ENCODE measurements at places on chromosomes 6 and 20. TPM values are rescaled to one million over a fixed set of nuclear protein-coding genes. Genes with fewer than 3 reads are reported as not detected.

Gene PAX1
- total RNA-seq: 0.33 TPM

Gene HLA-DRA
- 40.0 TPM for total RNA-seq

Gene PRKN
- 19.5 TPM for total RNA-seq

Gene MYMX
- total RNA-seq: not detected

Gene TNXB
- total RNA-seq: 129 TPM

Gene NRM
- total RNA-seq: 4.3 TPM

Gene SSTR4
- not detected for total RNA-seq

Gene C20orf204
- 1.0 TPM for total RNA-seq

Gene FLOT1
- total RNA-seq: 68.1 TPM

Gene SLC22A7
- not detected for total RNA-seq

Gene RAET1G
- not detected for total RNA-seq

Gene FRK
- total RNA-seq: 2.3 TPM

Gene SNHG17
- total RNA-seq: 15.2 TPM

Gene RUNX2
- total RNA-seq: 5.1 TPM

Gene DEFB132
- total RNA-seq: not detected

Gene HLA-C
- 23.3 TPM for total RNA-seq

Gene CLIC5
- 19.5 TPM for total RNA-seq

Gene LTB
- total RNA-seq: 1.4 TPM

Gene GABBR1
- total RNA-seq: 81.5 TPM

Gene BHLHE23
- 4.7 TPM for total RNA-seq

Gene TPX2
- total RNA-seq: 20.2 TPM

Gene ETV7
- total RNA-seq: 0.38 TPM

Gene ADRM1
- total RNA-seq: 47.6 TPM

Gene GABRR1
- total RNA-seq: 4.6 TPM

Gene ZBP1
- total RNA-seq: not detected

Gene PTP4A1
- 75.8 TPM for total RNA-seq

Gene BPIFB2
- not detected for total RNA-seq

Gene CDH26
- total RNA-seq: 4.6 TPM

Gene TREML4
- not detected for total RNA-seq

Gene MATN4
- 11.4 TPM for total RNA-seq

Gene WFDC10B
- total RNA-seq: not detected

Gene KCNK17
- total RNA-seq: 0.33 TPM

Gene SOX4
- total RNA-seq: 232 TPM

Gene RNF5
- total RNA-seq: 73.4 TPM

Gene CRISP2
- 0.55 TPM for total RNA-seq

Gene ADGB
- 3.1 TPM for total RNA-seq

Gene TGM3
- 0.66 TPM for total RNA-seq

Gene LY6G6F
- total RNA-seq: not detected

Gene PGC
- total RNA-seq: not detected

Gene NKAIN2
- 6.4 TPM for total RNA-seq

Gene BPIFB1
- not detected for total RNA-seq

Gene DDX39B
- 327 TPM for total RNA-seq

Gene TSBP1
- total RNA-seq: not detected

Gene ZC2HC1B
- not detected for total RNA-seq

Gene GSTA3
- not detected for total RNA-seq

Gene GGTLC1
- total RNA-seq: not detected

Gene MYO6
- total RNA-seq: 33.9 TPM

Gene PBOV1
- not detected for total RNA-seq

Gene HLA-G
- total RNA-seq: not detected

Gene KIF6
- total RNA-seq: 6.2 TPM

Gene XKR7
- total RNA-seq: 8.2 TPM

Gene TUBB2A
- 209 TPM for total RNA-seq

Gene PRPH2
- total RNA-seq: 147 TPM

Gene AKIRIN2
- 59.8 TPM for total RNA-seq

Gene NRSN1
- total RNA-seq: 12.5 TPM

Gene GSTA1
- total RNA-seq: 2.0 TPM

Gene AIF1
- total RNA-seq: 10.5 TPM

Gene PRRT1
- 1.6 TPM for total RNA-seq
